ENCODE measurements at places on chromosomes 4 and X. TPM values are rescaled to one million over a fixed set of nuclear protein-coding genes. Genes with fewer than 3 reads are reported as not detected.

The TAF7L gene
- 0.36 TPM for total RNA-seq

The PDE6B gene
- 10.1 TPM for total RNA-seq

The GATA1 gene
- not detected for total RNA-seq

The CXCL13 gene
- total RNA-seq: 7.9 TPM

The TRIM61 gene
- 3.1 TPM for total RNA-seq

The ENPEP gene
- 0.03 TPM for total RNA-seq

The RELL1 gene
- total RNA-seq: 21.4 TPM

The CPZ gene
- not detected for total RNA-seq

The STBD1 gene
- 0.51 TPM for total RNA-seq

The HS6ST2 gene
- 1.1 TPM for total RNA-seq

The UGT2B10 gene
- total RNA-seq: not detected

The CCKAR gene
- total RNA-seq: not detected

The CXCL1 gene
- total RNA-seq: not detected

The MSANTD1 gene
- 1.2 TPM for total RNA-seq

The ATRX gene
- 63.9 TPM for total RNA-seq

The HSD17B10 gene
- total RNA-seq: 158 TPM

The ODAM gene
- total RNA-seq: not detected

The MAGEC1 gene
- total RNA-seq: not detected

The ADH1B gene
- not detected for total RNA-seq

The ITIH6 gene
- not detected for total RNA-seq

The GPR82 gene
- 0.08 TPM for total RNA-seq

The ODAPH gene
- total RNA-seq: 0.54 TPM

The PNMA6A gene
- 0.73 TPM for total RNA-seq

The F11 gene
- not detected for total RNA-seq

The SPANXA1 gene
- not detected for total RNA-seq

The DMD gene
- 12.8 TPM for total RNA-seq

The PCSK1N gene
- total RNA-seq: 0.36 TPM

The EDA2R gene
- total RNA-seq: 3.8 TPM

The SLC16A2 gene
- 0.08 TPM for total RNA-seq

The RBMXL3 gene
- not detected for total RNA-seq

The PABPC1L2B gene
- not detected for total RNA-seq

The FAM200B gene
- 5.5 TPM for total RNA-seq

The STK32B gene
- total RNA-seq: not detected

The GRID2 gene
- total RNA-seq: not detected

The MAGEA4 gene
- total RNA-seq: not detected

The KIF4A gene
- total RNA-seq: 19.4 TPM

The NEXMIF gene
- 0.36 TPM for total RNA-seq

The DKK2 gene
- total RNA-seq: not detected

The BST1 gene
- 0.93 TPM for total RNA-seq

The FGFRL1 gene
- 15.5 TPM for total RNA-seq

The DGAT2L6 gene
- not detected for total RNA-seq

The SERTM2 gene
- not detected for total RNA-seq

The SCML2 gene
- total RNA-seq: 3.6 TPM

The KLHL13 gene
- total RNA-seq: 0.20 TPM

The NIPAL1 gene
- 2.0 TPM for total RNA-seq

The TRIM75 gene
- not detected for total RNA-seq

The NAP1L3 gene
- 0.70 TPM for total RNA-seq
